ENCODE measurements at places on chromosomes 11 and 22.

DNA sequence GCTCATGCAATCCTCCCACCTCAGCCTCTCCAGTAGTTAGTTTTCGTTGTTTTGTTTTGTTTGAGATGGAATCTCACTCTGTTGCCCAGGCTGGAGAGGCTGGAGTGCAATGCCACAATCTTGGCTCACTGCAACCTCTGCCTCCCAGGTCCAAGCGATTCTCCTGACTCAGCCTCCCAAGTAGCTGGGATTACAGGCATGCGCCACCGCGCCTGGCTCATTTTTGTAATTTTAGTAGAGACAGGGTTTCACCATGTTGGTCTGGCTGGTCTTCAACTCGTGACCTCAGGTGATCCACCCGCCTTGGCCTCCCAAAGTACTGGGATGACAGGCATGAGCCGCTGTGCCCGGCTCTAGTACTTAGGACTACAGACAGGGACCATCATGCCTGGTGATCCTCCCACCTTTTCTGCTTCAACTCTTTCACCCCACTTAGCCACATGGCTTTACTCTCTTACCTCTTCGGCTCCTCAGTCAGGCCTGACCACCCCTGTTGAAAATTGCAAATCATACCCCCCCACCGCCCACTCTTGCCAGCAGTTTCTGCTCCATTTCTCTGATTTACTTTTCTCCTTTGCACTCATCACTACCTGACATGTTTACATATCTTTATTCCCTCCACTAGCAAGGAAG, 157.1 kb upstream of the GRK3 start:
- DNase-seq, result no peak

- DNase-seq, result no peak
These were observed 33.6 kb downstream of the THOC5 start for GRCh38 chr22:29519996-29520395.

DNA sequence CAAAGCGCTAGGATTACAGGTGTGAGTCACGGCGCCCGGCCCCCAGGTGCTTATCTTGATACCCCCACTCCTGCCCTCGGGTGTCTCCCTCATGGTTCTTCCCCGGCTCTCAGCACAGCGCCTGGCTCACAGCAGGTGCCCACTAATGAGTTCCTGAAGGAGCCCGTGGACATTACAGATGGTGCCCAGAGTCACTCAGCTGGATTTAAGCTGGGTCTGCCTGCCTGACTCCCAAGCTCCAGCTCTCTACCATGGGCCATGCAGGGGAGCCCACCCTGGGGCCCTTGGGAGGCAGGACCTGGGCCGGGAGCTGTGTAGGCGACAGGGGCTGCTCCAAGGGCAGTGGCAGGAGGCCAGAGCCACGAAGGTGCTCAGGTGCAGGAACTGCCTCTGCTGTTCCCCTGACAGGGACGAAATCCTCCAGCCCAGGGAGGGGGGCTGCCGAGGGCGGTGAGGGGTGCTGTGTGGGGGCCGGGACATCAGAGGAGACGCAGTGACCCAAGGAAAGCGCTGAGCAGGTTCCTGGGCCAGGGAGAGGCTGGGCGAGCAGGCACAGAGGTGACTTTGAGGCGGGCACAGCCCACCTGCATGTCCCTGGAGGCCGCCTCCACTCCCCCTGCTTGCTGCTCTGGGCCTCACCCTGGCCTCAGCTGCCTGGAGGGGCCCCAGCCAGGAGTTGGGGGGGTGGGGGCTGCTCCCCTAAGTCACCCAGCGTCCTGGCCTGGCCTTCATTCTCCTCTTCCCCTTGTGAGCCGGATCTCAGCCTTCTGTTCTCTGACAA, 14.6 kb upstream of the FLRT1 start:
- no peak for DNase-seq

- DNase-seq, result peak; percentile 58
These were observed 101.8 kb downstream of the BCR start for GRCh38 chr22:23282089-23282501.

DNA sequence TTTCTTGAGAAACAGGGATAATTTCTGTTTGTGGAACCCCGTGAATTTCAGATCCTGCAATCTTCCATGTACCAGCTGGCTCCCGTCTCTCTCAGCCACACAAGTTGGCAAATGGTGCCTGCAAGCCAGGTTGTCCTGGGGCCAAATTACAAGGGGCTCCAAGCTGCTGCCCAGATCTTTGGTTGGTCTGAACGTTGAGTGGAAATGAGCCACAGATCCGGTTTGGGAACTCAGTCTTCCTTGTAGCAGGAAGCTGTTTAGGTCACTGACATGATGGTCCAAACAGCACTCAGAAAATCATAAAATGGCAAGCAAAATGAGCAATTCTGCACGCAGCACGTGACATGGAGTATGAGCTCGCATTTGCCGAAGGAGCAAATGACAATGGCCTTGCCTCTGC, 1496.4 kb downstream of the TBC1D22A start:
- DNase-seq, result no peak

DNA sequence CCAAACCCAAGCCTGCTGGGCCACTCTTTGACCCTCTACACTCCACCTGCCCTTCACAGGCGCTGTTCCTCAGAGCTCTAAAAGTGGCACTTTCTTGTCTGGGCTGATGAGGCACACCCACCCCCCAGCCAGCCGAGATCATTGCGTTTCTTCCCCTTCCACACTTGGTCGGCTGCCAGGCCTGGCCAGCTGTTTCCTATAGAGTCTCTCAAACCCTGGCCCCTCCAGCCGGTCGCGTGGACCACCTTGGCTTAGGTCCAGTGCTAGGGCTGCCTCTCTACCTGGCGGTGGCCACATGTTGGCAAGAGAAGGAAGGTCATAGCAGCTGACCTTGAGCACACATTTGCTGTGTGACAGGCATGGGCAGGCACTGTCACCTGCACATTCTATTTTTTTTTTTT, 60.6 kb downstream of the PPP6R2 start:
- DNase-seq, result no peak

DNA sequence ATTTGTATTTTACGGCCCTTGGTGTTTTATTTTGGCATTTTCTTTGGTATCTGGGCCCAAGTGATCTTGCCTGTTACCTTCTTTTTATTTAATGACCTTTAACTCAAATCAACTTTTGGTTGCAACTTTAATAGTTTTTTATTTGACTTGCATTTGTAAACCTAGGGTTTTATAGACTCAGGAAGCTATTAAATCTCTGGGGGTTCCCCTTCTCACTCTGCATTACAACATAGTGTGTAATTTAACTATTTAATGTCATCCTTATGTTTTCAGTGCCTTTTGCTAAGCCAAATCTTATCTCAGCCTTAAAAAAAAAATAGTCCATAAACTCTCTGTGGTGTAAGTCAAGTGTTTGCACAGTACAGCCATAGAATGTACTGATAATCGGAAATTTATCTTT, 3.4 kb downstream of the FJX1 start:
- no peak for DNase-seq

DNA sequence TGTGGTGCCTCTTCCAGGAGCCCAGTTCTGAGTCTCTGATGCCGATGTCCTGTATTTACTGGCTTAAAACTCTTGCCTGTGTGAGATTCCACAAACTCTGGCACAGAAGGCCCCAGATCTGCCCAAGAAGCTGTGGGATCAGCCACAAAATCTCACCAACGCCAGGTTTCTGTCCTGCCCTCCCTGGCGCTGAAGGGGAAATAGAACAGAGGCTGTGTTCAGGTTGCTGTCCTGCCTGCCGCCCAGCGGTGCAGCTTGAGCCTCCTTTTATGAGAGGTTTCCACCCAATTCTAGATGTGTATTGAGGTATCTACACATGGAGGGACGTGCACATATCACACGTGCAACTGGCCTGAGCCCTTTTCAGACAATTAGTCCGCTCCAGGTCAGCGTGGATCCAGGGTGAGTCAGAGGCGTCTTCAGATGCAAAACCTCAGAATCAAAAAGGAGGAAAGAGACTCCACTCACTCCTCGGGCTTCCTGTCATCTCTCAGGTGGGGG, 2.2 kb downstream of the TMEM80 start:
- no peak for DNase-seq

DNA sequence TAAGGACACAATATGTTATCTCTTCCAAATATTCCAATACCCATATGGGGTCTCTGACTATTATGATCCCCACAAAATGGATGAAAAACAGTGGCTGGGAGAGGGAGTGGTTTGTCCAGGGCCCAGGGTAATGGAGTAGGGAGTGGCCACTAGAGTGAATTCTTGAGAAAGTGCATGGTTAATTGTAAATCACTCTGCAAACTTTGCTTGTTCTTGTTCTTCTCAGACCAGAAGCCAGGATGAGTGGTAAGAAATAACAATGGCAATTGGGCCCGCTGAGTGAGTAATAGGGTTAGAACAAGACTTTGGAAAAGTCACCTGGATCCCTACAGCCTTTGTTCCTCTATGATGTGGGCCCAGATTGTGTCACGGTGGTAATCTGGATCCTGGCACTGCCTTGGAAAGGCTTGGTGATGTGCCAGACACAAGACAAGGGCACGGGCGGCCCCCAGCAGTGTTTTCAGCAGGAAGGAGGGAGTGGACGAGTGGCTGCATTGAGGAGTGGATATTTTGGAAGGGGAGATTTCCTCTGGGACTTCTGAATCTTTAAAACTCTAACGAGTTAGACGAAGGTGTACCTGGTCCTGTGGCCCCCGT, 18.2 kb upstream of the KIRREL3 start:
- DNase-seq, result no peak

- DNase-seq, result no peak
These were observed 146.4 kb upstream of the UBASH3B start for GRCh38 chr11:122509091-122509490.

DNA sequence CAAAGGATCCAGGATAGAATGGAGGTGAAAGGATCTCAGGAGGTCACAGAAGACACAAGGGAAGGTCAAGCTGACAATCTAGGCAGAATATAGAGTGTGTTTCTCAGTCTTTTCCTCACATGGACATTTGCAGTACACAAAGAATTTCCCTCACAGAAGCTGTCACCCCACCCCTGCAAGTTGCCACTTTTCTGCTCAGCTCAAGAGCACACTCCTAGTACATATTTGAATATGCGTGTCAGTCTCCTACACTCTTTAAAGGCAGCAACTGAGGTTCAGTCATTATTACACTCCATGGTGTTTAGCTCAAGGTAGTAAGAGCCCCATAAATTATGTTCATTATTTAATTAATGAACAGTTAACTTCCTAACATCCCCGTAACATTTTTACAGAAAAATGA, 59.1 kb downstream of the ETS1 start:
- no peak for DNase-seq

DNA sequence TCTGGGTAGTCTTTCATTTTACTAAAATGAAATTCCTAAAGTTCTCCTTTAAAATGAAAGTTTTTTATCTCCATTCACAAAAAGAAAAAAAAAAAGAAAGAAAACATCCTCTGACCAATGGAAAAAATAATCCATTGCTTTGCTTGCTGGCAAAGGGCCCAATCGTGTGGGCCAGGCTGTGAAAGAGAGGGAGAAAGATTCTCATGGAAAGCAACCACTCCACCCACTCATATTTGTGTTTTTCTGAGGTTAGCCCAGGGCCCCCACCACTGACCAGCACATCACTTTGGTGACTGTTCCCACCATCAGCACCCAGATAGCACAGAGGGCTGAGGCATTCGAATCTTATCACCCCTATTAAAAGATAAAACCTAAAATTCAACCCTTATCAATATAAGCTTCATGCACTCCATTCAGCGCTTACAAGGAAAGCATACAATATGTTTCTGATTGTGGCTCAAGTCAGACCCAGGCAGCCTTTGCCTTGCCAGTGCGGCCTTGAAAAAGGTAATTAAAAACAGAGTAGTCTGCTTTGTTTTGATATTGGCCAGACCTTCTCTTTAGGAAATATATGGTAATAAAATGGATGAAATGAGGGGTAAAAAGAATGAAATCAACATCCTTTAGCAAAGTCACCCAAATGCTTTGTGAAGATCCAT, 192.8 kb downstream of the ETS1 start:
- DNase-seq, result no peak

- DNase-seq, result no peak
These were observed 192.6 kb downstream of the CASP12 start for GRCh38 chr11:104705490-104706190.

DNA sequence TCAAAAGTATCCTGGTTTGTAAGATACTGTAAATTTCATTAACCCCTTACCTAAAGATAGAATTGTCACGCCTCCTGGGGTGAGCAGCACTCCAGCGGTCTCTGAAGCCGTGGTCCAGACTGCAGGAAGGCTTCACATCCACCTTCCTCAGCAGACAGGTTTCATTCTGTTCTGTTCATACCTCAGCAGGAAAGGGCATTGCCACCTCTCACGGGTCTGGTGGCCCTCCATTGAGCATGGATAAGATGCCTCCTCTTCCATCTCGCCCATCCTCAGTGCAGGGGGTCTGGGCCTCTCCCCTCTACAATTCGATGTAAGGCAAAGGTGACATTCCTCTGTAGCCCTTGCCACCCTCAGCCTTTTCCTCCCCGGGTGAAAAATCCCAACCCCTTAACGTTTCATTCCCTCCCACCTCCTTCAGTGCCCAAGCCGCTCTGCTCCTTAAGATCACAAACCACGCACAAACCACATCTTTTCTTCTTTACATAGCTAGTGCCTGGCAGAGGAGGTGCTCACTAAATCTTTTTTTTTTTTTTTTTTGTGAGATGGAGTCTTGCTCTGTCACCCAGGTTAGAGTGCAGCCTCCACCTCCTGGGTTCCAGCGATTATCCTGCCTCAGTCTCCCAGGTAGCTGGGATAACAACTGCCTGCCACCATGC, 28.5 kb downstream of the RPUSD4 start:
- no peak for DNase-seq

- no peak for DNase-seq
These were observed 136.9 kb upstream of the ZC3H12C start for GRCh38 chr11:109956124-109956793.

DNA sequence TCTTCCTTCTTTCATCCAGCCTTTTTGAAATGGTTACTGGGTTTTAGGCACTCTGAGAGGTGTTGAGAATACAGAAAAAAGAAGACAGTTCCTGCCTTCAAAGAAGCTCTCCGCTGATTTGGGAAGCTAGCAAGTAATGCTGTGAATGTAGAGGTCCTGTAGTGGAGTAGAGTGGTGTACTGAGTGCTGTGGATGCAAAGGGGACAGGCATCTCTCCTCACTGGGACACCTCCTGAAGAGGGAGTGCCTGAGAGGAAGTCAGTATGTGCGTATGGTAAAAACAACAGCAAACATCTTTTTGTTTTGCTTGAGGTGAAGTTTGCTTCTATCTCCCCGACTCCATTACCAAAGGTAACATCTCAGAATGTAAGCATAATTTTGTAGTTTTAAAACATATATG, 77.5 kb downstream of the EXT2 start:
- no peak for DNase-seq

DNA sequence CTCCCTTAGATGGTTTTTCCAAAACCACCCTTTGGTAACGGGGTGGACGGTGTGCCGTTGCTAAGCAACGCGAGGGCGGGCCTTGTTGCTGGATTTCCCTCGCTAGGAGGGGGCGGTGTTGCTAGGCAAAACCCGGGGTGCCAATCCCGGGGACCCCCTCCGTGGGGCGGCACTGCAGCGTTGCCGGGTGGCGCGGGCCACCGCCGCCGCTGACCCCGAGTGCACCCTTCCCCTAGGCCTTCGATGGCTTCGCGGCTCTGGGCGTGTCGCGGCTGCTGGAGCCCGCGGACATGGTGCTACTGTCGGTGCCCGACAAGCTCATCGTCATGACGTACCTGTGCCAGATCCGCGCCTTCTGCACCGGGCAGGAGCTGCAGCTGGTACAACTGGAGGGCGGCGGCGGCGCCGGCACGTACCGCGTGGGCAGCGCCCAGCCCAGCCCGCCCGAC, 8.9 kb downstream of the EHBP1L1 start:
- peak; percentile 60 for DNase-seq

Measured in dorsolateral prefrontal cortex (tissue), 122 donors.